ENCODE measurements at places on chromosomes 7 and 10.

DNA sequence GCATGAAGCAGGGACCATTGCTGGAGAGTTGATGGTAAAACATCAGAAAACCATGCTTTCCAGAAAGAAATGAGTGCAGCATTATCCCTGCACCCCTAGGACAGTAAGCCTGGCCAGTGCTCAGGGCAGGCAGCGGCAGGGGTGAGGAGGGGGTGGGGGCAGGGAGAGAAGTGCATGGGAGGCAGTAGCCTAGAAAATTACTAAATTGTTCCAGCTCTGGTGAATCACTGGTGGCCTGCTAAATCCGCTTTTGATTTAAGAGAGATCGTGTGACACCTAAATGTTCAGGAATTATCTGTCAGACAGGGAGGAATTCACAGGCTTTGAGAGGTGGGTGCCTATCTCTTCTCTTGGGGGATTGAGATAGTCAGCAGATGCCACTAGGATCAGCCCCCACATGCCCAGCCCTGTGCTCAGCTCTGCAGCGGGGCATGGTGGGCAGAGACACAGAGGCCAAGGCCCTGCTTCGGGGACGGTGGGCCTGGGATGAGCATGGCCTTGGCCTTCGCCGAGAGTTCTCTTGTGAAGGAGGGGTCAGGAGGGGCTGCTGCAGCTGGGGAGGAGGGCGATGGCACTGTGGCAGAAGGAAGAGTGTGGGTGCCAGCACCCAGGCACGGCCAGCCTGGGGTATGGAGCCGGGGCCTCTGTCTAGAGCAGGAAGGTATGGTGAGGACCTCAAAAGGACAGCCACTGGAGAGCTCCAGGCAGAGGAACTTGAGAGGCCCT, 5.0 kb upstream of the AQP1 start:
- no peak for DNase-seq

- DNase-seq = no peak
Measured at GRCh38 chr10:25678666-25679065, 255.4 kb upstream of the MYO3A start.

GRCh38 chr7:70615066-70615606, 516.8 kb upstream of the GALNT17 start:
- DNase-seq = no peak

DNA sequence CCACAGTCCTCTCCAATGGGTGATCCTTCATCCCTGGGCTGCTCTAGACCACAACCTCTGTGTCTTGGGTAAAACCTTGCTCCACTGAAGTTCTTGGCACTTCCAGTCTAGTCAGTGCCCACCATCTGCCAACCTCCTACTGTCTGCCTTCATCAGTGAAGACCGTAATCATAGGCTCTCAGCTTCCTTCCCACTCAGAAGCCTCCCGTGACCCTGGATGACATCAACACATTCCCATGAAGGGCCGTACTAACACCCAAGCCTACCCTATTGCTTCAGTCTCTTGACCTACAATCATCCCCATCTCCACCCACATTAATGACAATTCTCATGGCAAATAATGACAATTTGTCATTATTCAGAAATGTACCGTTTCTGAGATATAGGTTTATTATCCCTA, 27.6 kb upstream of the GARS1 start:
- DNase-seq = no peak

GRCh38 chr10:5663692-5664427, 2.5 kb downstream of the ASB13 start:
- no peak for DNase-seq

DNA sequence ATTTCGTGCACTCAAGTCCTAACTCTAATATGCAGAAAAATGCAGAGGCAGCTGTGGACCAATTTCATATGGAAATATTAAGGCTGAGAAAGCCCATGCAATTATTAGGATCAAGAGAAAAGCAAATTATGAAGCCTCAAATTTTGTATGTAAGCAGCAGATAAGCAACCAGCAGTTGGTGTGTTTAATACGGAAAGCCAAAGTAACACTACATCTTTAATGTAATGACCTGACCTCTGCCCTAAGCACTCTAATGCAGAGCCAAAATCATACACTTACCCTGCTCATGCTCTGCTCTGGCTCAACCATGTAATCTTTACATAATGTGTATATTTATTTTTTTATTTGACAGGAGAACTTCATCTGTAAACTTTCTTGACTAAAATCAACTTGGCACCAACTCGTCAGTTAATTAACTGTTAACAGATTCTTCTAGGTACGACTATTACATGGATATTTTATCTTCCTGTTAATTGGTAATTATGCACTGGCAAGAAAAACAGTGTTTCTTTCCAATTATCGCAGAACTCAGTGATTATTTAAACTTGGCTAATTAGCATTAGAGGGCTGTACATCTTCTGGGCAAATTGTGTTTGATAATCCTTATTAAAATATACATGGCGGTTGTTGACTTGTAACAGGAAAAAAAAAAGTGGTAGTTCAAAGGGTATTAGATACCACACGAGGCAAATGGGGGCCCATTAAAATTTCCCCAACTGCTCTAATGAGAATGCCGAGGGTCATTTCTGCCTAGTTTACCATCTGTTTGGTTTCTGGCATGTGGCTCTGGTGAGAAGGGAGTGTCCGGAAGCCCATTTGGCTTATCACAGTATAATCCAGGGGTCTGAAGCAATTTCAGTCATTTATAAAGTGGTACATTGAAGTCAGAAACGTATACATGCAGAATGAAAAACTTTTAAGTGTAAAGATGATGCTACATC, 94.5 kb downstream of the RELN start:
- DNase-seq = no peak
